ENCODE measurements at places on chromosomes 12 and 14.

DNA sequence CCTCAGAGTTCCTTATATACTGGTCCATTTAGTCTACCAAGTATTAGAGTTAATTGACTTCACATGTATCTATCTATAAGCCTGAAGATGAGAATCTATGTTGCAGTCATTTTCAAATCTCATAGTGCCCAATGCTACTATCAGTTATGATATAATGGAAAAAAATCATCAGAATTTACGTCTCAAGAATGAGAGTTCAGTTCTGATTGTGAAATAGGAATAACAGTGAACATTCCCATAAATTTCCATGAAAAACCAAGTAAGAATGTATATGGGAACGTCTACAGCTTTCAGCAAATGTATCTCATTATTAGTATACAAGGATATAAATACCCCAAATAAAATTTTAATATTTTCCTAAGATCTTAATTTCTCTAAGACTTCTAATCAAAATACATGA, 77.2 kb downstream of the PPP1R12A start:
- DNase-seq = no peak

DNA sequence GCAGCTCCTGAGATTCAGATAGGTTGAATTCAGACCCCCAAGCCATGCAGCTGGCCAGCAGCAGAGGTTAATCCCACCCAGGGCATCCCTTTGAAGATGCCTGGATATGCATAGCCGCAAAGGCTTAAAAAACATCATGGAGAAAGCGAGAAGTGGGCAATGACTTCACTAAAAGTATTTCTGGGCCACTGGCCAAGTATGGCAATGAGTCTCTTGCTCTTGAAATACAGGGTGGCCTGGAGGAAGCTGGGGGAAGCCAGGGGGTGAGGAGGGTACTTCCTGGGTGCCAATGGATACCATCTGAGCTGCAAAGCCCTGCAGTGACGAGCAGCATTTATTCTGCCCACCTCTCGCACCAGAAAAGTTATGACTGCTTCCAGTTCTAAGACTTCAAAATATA, 539.3 kb upstream of the TBX3 start:
- no peak for DNase-seq

GRCh38 chr14:49733836-49734235, 34.1 kb upstream of the KLHDC2 start:
- DNase-seq = no peak

- no peak for DNase-seq
These were observed 953 bp upstream of the SNRPF start for GRCh38 chr12:95857799-95858198.

DNA sequence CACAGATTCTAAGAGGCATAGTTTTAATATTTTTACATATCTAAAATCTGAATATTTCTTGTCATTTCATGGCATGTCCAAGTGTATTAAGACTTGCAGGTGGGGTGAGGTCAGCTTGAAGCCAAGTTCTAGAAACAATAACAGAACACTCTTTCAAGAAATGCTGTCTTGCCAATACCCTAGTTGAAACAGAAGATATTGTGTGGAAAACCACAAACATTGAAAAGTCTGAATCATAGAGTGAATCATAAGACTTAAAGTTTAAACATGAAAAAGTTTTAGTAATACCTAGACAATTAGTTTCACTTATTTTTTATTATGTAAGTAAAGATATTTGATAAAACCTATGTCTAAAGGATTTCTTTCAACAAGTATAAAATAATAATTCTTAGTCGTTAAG, 191.5 kb upstream of the CAND1 start:
- DNase-seq = no peak

DNA sequence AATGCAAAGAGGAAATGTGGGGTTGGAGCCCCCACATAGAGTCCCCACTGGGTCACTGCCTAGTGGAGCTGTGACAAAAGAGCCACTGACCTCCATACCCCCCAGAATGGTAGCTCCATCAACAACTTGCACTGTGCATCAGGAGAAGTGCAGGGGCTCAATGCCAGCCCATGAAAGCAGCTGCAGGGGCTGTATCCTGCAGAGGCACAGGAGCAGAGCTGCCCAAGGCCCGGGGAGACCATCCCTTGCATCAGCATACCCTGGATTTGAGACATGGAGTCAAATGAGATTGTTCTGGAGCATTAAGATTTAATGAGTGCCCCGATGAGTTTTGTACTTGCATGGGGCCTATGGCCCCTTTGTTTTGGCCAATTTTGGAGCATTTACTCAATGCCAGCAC, 1023.6 kb downstream of the VRK1 start:
- no peak for DNase-seq

GRCh38 chr12:114697741-114698565, 14.0 kb upstream of the TBX3 start:
- DNase-seq = no peak

GRCh38 chr14:92783813-92784431, 10.2 kb upstream of the GOLGA5 start:
- no peak for DNase-seq

GRCh38 chr12:131537267-131537958, 173.5 kb upstream of the SFSWAP start:
- DNase-seq = no peak

DNA sequence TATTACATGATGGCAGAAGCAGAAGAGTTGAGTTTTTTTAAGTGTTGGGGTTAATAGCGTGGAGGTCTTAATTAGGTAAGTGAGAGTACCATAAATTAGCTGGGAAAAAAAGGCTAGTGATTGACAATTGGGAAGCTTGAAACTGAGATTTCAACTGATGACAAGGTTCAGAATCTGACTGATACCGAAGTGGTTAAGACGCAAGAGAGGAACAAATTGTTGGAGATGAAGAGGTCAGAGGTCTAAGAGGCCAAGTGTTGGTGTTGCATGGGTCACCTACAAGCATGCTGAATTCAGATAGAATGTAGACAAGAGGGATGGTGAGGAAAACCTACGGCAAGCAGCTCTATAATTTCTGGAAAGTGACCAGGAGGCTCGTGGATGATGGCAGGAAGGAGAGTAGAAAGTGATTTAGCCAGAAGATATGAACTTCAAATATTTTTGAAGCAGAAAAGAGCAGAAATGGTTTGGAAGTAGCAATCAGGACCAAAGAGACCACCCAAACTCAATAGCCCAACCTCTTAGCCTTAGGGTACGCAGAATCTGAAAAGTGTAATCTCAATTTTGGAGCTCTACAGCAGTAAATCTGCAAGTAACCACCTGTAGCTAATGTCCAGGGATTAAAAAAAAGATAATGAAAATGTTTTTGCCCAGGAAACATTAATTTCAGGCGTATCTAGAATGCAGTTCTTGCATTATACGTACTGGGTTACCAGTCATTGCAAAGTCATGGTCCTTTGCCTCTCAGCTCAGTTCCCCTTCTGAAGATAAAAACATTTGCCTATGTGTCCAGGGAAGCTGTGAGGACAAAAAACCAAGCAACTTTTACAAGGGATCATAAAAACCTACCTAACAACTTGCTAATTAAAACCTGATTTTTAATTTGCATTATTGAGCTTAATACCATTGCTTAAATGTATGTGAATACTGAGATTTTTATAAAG, 1.7 kb upstream of the TMPO start:
- DNase-seq = no peak

GRCh38 chr12:54159589-54159988, 29.2 kb downstream of the SMUG1 start:
- DNase-seq = no peak

DNA sequence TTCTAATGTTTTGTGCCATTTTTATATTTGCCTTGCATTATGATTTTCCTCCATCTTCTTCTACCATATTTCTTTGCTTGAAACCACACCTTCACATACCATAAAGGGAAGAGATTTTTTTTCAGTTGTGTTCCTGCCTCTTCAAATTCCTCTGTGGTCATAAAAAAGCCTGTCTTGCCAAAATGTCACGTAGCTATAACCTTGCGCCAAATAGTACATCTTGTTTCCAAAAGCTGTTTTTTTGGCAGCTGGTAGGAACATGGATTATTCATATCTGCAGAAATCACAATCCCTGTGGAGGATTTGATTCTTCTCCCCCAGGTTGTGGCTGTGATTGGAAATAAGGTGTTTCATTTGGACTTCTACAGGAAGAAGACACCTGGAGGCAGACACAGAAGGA, 133.6 kb upstream of the SLC35F4 start:
- no peak for DNase-seq

DNA sequence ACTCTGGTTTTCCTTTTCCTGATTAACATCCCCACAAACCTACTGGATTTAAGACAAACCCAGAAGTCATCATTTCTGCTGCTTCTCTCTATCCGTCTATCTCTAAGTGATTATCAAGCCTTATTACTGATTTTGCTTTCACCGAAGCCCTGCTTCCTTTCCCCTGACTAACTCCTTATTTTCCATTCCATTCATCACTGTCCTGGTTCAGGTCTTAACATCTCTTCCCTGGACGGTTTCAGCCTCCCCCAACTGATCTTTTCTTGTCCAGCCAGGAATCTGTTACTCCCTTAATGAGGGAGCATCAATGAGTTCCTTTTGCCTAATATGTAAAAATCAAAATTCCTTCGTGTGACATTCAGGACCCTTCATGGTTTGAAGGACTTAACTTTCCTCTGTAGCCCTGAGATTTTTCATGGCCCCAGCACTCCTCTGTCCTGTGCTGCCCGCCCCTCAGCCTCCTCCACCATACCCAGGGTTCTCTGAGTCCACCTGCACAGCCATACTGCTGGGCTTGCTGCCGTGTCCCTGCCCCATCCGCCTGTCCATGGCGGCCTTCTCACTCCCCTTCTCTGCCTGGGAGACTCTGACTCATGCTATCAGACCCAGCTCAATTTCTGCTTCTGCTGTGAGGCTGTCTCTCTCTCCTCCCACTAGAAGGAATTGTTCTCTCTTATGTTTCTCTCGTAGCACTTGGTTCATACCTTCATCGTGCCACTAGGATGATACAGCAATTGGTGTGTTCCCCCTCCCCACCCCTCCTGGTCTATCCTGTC, 167.8 kb upstream of the HIF1A start:
- no peak for DNase-seq

DNA sequence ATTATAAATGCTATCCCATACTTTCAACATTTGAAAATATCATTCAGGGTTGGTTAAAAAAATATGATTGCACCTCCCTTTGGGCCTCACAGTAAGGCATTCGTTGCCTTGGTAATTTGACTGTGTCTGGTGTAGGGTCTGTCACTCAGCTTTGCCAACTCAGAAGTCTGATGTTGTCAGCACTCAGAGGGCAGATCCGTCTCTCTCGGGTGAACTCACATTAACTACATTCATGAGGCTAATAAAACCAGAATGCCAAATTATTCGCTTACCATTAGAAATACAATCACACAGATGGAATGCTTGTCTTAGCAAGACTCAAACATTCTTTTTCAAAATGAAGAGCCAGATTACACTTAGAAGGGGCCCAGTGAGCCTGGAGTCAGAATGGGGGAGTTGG, 53.0 kb downstream of the NPAS3 start:
- no peak for DNase-seq

GRCh38 chr12:104576980-104577580, 120.3 kb downstream of the CHST11 start:
- no peak for DNase-seq

DNA sequence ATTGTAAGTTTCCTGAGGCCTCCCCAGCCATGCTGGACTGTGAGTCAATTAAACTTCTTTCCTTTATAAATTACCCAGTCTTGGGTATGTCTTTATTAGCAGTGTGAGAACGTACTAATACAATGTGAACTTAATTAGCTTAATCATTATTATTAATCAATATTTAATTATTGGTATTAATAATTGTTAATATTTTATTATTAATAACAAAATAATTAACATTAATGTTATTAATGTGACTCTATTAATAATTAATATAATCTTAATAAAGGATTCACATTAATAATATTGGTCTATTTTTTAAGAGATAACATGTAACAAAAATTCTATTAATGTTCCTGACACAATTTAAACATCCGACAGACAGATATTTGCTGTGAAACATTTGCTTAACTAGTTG, 164.9 kb upstream of the ATF7IP start:
- DNase-seq = no peak

DNA sequence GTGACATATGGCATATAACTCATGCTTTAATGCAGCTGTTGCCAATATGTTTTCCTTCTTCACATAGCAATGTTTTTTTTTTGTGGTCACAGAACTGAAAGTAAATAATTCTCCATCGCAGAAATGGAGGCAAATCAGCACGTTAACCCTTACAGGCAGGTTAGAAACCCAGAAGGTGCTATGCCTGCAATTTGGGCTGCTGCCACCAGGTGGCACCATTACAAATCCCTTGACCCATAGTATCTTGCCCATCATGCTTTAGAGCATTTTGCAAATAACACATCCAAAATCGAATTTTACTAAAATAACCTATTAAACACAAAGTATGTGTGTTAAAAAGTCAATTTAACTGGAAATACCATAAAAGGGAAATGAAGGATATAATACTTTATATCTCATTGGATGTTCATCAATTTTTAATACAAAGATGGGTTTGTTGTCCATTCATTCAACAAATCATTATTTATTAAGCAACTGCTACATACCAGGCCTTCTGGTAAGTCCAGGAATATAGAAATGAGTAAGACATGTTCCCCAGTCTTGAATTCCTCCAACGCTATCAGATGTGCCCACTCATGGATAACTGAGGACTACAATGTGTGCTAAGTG, 340.1 kb downstream of the GLT1D1 start:
- no peak for DNase-seq

GRCh38 chr12:46212108-46212982, 56.5 kb downstream of the SLC38A1 start:
- DNase-seq = no peak

DNA sequence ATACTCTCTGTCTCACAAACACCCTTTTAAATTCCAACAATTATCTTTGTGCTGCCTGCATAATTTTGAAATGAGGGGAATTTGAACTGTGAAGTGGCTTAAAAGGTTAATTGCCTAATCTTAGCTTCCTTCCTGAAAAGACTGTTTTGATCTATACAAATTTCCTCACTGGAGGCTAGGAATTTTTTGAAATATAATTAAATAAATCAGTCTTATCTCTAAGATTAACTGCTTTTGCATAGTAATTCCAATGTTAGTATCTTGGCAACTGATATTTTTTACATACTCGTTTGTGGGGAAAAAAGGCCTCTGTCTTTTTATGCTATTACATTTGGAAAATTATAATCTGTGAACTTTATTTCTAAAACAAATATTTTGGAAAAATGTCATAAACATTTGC, 498.5 kb downstream of the TMTC2 start:
- DNase-seq = no peak

GRCh38 chr12:34340534-34341361, 318.5 kb downstream of the ALG10 start:
- no peak for DNase-seq

DNA sequence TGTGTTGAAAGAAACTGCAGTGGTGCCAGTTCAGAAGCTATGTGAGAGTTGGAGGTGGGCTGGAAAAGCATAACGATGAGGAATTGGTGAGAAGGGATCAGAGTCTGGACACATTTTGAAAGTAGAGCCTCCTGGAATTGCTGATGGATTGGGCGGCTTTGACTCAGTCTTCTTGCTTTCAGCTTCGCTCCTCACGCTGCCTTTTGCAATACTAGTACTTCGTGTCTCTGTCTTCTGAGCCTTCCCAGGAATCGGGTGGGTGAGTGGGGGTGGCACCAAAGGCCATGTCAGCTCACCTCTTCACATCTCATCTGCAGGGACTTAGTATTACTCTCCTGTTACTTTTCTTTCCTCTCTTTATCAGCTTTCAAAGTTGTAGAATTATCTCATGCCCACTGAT, 101.6 kb upstream of the RFX4 start:
- no peak for DNase-seq
